ENCODE measurements at places on chromosomes 2 and 18. TPM values are rescaled to one million over a fixed set of nuclear protein-coding genes. Genes with fewer than 3 reads are reported as not detected.

- no peaks in the 10 kb centered on the region for H3K27me3 ChIP-seq
- DNase-seq, result no peak
- no peaks in the 10 kb centered on the region for H3K4me1 ChIP-seq
- H3K4me3 ChIP-seq, result no peak overlapping the region
Measured at GRCh38 chr2:115414466-115414865, 972.0 kb downstream of the DPP10 start.

- DNase-seq, result no peak
- no peak overlapping the region for H3K27ac ChIP-seq
- H3K4me3 ChIP-seq, result no peak overlapping the region
Measured at GRCh38 chr2:130818809-130819208, 17.9 kb upstream of the ARHGEF4 start.

The SALL3 gene
- total RNA-seq, result 0.08 TPM

GRCh38 chr2:41955316-41956043 lies 92.3 kb upstream of the PKDCC start:
- H3K4me3 ChIP-seq, result no peak overlapping the region
- no peak overlapping the region for H3K27ac ChIP-seq
- H3K4me1 ChIP-seq, result no peaks in the 10 kb centered on the region
- no peaks in the 10 kb centered on the region for H3K36me3 ChIP-seq
- no peaks in the 10 kb centered on the region for H3K27me3 ChIP-seq

- no peak overlapping the region for H3K4me3 ChIP-seq
- no peaks in the 10 kb centered on the region for H3K27me3 ChIP-seq
- H3K27ac ChIP-seq, result peak overlapping the region; percentile 88
- no peak for DNase-seq
Measured at GRCh38 chr2:71457923-71458322, 4.6 kb downstream of the DYSF start.

- H3K27ac ChIP-seq, result no peak overlapping the region
- H3K27me3 ChIP-seq, result no peaks in the 10 kb centered on the region
- no peak overlapping the region for H3K4me3 ChIP-seq
- no peaks in the 10 kb centered on the region for H3K36me3 ChIP-seq
- DNase-seq, result no peak
- H3K4me1 ChIP-seq, result peaks cover 21% of the 10 kb centered on the region
Measured at GRCh38 chr2:207067473-207067872, 98.3 kb downstream of the KLF7 start.

The VSNL1 gene
- 21.6 TPM for total RNA-seq

The OTOF gene
- total RNA-seq, result not detected

The MC2R gene
- not detected for total RNA-seq

DNA sequence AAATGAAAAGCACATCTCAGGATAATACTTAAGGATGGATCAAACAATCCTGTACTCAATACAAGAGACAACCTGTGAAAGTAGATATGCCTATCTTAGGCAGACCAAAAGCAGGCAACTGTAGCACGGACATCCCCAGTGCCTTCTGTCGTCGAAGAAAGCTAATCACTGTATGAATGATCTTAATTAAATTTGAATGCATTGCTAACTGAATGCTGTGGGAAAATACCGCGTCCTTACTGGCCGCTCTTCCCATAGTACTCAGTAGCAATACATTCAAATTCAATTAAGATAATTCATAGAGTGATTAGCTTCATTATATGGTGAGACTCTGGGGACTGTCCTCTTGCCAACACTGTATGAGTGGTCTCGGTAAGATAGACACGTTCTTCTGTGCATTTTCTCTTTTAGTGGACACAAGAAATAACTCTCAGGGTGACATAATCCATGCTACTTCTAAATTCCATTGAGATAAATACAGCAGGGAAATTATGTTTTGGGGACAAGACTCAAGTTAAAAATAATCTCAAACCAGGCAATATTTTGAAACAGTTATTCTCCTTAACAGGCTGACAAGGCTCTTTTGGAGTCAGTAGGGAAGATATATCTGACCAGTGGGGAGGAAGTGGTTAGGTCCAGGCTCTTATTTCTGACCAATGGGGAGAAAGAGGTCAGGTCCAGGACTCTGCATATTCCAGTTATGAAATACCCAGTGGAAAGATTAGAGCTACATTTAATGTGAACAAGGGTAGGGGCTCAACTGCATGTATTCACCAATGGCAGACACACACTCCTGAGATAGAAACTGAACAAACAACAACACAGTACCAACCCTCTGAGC lies 97.3 kb downstream of the DOCK10 start:
- no peaks in the 10 kb centered on the region for H3K27me3 ChIP-seq
- H3K4me3 ChIP-seq, result no peak overlapping the region
- no peak for DNase-seq
- no peaks in the 10 kb centered on the region for H3K36me3 ChIP-seq

The TAF1B gene
- total RNA-seq, result 5.2 TPM

- H3K27me3 ChIP-seq, result no peaks in the 10 kb centered on the region
- no peak overlapping the region for H3K27ac ChIP-seq
- no peak for DNase-seq
Measured at GRCh38 chr2:133496501-133497269, 71.6 kb downstream of the NCKAP5 start.

DNA sequence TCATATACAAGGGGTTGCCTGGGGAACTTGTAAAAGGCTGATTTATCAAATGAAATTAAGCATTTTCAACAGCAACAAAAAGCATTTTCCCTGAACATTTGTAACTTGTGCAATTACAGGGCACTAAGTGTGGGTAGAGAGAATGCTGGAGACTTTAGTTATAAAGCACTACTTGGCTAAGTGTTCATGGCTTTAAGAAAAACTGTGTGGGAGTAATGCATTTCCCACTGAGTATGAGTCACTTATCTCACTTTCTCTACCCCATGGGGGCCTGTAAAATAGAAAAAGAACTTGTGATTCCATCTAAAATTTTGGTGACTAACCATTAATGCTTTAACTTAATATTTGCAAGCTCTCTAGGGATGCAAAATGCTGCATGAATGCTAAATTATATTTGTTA lies 193.4 kb downstream of the CCDC102B start:
- DNase-seq, result no peak
- no peaks in the 10 kb centered on the region for H3K27me3 ChIP-seq
- no peaks in the 10 kb centered on the region for H3K4me1 ChIP-seq
- H3K27ac ChIP-seq, result no peak overlapping the region
- no peaks in the 10 kb centered on the region for H3K36me3 ChIP-seq

- no peaks in the 10 kb centered on the region for H3K4me1 ChIP-seq
- H3K27me3 ChIP-seq, result no peaks in the 10 kb centered on the region
- no peak overlapping the region for H3K4me3 ChIP-seq
- H3K27ac ChIP-seq, result no peak overlapping the region
Measured at GRCh38 chr18:52045946-52046675, 293.9 kb upstream of the DCC start.

The ARMC9 gene
- 4.2 TPM for total RNA-seq

The EEF1B2 gene
- total RNA-seq, result 140 TPM

DNA sequence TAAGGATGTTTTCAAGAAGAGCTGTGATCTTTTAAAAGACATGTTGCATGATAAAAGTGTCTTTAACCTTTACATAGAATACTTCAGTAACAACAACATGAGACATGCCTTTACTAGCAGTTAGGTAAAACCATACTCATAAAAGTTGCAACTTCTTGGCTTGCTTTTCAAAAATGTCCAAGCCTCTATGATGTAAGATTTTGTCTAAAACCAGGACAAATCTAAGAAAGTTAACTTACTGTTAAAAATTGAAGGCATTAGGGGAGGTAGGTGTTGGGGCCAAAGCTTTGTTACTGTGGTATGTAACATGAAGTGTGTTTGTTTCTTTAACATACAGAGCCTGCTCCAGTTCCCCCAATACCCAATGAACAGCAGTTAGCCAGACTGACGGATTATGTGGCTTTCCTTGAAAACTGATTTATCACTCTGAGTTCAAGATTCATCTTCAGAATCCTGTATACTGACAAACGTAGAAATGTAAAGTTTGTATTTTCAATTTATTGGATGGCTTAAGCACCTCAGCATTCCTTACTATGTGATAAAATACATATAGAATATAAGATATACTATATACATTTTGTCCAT lies 11.7 kb downstream of the COPS8 start:
- no peaks in the 10 kb centered on the region for H3K27me3 ChIP-seq
- H3K4me3 ChIP-seq, result no peak overlapping the region
- no peak for DNase-seq
- no peak overlapping the region for H3K27ac ChIP-seq

GRCh38 chr2:172986040-172986439 lies 89.6 kb upstream of the MAP3K20 start:
- H3K36me3 ChIP-seq, result no peaks in the 10 kb centered on the region
- H3K4me3 ChIP-seq, result no peak overlapping the region
- H3K27ac ChIP-seq, result peak overlapping the region; percentile 47
- DNase-seq, result no peak
- H3K27me3 ChIP-seq, result no peaks in the 10 kb centered on the region

DNA sequence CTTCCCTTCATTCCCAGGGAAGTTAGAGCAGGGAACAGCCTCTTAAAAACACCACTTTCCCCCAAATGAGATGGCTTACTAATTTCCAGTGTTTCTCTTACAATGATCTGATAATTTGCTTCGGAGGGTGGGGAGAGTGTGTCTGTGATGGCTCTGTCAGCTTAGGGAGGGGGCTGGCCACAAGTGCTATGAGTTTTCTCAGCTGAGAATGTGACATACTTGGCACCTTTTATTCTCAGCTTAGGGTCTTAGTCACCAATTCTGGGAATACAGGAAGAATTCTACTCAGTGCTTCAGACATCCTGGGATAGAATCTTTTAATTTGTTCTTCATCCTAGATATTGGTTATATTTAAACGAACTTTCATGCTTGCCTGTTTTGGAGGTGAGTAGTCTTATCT lies 64.4 kb downstream of the AOX1 start:
- H3K27me3 ChIP-seq, result no peaks in the 10 kb centered on the region
- no peaks in the 10 kb centered on the region for H3K36me3 ChIP-seq
- no peak overlapping the region for H3K27ac ChIP-seq
- no peak overlapping the region for H3K4me3 ChIP-seq
- DNase-seq, result no peak

The SOX11 gene
- total RNA-seq, result 5.6 TPM

The TSGA10 gene
- total RNA-seq, result 2.6 TPM

GRCh38 chr2:201678401-201678800 lies 20.0 kb downstream of the MPP4 start:
- H3K36me3 ChIP-seq, result no peaks in the 10 kb centered on the region
- DNase-seq, result no peak
- H3K27ac ChIP-seq, result no peak overlapping the region
- H3K27me3 ChIP-seq, result no peaks in the 10 kb centered on the region
- no peaks in the 10 kb centered on the region for H3K4me1 ChIP-seq

The SETBP1 gene
- total RNA-seq, result 10.2 TPM

DNA sequence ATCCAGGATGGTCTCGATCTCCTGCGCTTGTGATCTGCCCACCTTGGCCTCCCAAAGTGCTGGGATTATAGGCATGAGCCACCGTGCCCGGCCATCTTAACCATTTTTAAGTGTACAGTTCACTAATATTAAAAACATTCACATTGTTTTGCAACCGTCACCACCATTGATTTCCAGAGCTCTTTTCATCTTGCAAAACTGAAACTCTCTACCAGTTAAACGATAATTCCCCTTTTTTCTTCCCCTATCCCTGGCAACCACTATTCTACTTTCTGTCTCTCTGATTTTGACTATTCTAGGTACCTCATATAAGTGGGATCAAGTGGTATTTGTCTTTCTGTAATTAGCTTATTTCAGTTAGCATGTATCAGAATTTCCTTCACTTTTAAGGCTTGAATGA lies 16.8 kb upstream of the NEUROD1 start:
- no peak overlapping the region for H3K4me3 ChIP-seq
- no peak for DNase-seq
- H3K36me3 ChIP-seq, result no peaks in the 10 kb centered on the region
- no peaks in the 10 kb centered on the region for H3K27me3 ChIP-seq

DNA sequence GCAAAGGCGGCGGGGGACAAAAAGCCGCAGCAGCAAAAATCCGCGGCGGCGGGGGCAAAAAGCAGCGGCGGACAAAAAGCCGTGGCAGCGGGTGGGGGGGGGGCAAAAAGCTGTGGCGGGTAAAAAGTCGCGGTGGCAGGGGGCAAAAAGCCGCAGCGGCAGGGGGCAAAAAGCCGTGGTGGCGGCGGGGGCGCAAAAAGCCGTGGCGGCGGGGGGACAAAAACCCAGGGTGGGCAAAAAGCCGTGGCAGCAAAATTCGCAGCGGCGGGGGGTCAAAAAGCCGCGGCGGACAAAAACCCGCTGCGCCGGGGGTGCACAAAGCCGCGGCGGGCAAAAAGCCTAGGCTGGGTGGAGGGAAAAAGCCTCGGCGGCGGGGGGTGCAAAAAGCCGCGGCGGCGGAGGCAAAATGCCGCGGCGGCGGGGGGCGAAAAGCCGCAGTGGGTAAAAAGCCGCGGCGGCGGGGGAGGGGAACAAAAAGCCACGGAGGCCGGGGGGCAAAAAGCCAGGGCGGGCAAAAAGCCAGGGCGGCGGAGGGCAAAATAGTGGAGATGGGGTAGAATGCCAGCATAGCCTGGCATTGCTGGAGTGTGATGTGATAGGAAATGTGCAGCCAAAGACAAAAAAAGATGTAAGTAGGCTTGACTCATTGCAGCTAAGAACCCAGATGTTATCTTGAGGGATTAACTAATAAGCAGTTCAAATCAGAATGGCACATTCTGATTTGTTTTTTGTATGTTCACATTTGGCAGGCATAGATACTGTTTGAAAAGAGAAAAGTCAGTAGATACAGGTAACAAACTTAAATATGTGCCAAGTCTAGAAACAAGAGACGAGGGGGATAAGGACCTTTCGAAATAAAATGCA lies 1076.3 kb downstream of the RPIA start:
- H3K27ac ChIP-seq, result no peak overlapping the region
- peak overlapping the region; percentile 39 for H3K4me3 ChIP-seq
- no peaks in the 10 kb centered on the region for H3K36me3 ChIP-seq
- peaks cover 20% of the 10 kb centered on the region for H3K27me3 ChIP-seq

DNA sequence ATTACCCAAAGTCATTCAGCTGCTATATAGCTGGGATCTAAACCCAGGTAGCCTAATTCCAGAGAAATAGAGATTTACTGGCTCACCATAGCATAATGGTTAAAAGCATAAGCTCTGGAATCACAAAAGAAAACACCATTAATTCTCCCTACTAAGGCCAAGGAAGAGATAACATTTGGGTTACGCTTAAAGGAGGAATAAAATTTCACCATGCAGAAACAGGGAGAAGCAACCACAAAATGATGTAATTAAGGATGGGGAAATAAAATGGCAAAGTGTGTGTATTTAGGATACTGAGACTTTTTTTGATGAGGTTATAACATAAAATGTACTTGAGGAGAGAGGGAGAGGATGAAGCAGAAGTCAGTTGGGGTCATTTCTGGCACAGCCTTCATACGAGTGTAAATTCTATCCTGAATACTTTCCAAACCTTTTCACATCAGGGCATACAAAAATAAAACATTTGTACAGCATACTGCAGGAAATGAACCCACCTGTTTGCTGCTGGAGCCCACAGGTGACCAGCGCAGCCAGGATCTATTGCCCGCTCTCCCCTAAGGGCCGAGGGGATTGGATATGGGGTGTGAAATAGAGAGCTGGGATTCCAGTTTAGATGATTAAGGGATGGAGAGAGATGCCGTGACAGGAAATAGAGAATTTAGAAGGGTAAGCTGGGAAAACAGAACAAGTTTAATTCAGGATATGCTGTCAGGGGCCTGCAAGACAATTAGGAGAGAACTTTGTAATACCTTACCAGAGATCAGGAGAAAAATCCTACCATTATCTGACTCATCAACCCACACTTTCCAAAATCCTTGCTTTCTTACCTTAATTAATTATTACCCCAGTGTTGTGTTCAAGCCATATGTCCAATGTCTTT lies 43.8 kb upstream of the SERTAD2 start:
- H3K4me1 ChIP-seq, result no peaks in the 10 kb centered on the region
- H3K27ac ChIP-seq, result no peak overlapping the region
- DNase-seq, result no peak

The GNAL gene
- total RNA-seq, result 5.9 TPM

GRCh38 chr2:204104811-204105210 lies 168.2 kb downstream of the ICOS start:
- no peaks in the 10 kb centered on the region for H3K4me1 ChIP-seq
- H3K36me3 ChIP-seq, result no peaks in the 10 kb centered on the region
- DNase-seq, result no peak
- no peak overlapping the region for H3K27ac ChIP-seq
- no peak overlapping the region for H3K4me3 ChIP-seq

Data from heart left ventricle (tissue), 16 donors.